ENCODE measurements at places on chromosomes 11 and 22. TPM values are rescaled to one million over a fixed set of nuclear protein-coding genes. Genes with fewer than 3 reads are reported as not detected.

The KRTAP5-9 gene
- not detected for total RNA-seq

The NAV2 gene
- total RNA-seq, result 5.0 TPM

The OR4A16 gene
- total RNA-seq, result not detected

The SLC22A6 gene
- not detected for total RNA-seq

The GGTLC2 gene
- total RNA-seq, result not detected

The SHISAL1 gene
- total RNA-seq, result 49.6 TPM

The OR5AL1 gene
- not detected for total RNA-seq

The BDNF gene
- total RNA-seq, result 21.2 TPM

The TNNT3 gene
- not detected for total RNA-seq

The SLC22A25 gene
- total RNA-seq, result not detected

The CAT gene
- 124 TPM for total RNA-seq

Measured in MG63 (cell line).